Cerebellum (tissue), 4 donors: ENCODE measurements at places on chromosomes 2 and 18. TPM values are rescaled to one million over a fixed set of nuclear protein-coding genes. Genes with fewer than 3 reads are reported as not detected.

VIT gene
- total RNA-seq = 3.4 TPM

CCDC74B gene
- 6.0 TPM for total RNA-seq

ST6GAL2 gene
- total RNA-seq = 139 TPM

TSPYL6 gene
- 0.18 TPM for total RNA-seq

PMAIP1 gene
- total RNA-seq = 2.4 TPM
